SW 1271 (cell line): ENCODE measurements at places on chromosomes 4 and X.

DNA sequence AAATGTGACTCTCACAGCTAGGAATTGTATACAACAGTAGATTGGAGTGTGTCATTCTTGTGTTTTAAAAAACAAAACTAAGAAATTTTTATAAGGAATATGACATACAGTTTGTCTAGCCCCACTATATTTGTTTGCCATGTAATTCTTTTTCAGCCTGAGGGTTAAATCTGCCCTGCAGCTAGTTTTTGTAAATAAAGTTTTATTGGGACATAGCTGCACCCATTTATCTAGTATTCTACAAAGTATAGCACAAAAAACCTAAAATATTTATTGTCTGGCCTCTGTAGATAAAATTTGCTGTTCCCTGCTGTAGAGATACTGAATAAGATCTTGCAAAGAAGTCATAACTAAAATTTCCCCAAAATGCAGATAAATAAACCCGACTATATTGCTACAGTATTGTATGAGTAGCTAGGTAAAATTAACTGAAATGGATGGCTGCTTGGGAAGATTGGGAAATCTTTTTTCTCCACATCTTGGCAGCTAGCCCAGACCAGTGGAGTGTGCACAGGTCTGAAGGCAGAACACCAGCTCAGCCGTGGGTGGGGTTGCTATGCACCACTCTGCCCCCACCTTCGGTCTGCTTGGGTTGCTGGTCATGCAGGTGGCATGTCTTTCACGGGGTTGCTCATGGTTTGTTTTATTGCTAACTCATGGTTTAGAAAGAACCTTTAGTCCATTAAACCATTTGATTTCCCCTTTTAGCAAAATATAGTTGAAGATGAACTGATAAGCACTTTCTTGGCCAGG, 127.9 kb downstream of the KLHL8 start:
- DNase-seq, result peak; percentile 6

DNA sequence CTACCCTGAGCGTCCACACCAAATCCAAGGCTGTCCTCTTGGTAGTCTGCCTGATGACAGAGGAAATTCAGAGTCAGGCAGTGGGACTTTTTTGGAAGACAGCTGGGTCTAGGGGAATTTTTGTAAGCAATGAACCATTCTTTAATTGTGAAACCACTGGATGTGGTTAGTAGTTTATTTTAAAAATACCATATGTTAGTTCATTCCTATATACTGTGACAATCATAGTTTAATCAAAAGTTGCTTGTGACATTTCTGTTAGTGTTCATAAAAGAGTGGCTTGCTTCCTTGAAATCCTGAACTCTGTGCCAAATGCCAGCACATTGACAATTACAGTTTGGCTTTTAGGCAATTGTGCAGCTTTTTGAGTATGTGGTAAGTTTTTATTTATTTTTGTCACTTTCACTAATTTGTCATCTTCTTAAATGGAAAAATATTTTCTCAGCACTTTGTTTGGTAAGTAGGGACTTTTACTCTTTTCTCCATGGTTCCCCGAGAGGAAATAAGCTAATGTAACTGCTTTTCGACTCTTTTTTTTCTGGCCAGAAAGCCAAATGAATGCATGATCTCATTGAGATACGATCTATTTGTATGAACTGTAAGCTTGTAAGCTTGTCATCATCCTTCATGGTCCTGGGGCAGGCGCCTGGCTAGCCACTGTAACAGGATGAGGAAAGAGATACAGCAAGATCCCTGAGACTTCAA, 72.6 kb upstream of the SLC4A4 start:
- no peak for DNase-seq

GRCh38 chr4:10747186-10747585, 62.6 kb upstream of the CLNK start:
- no peak for DNase-seq

GRCh38 chrX:70960730-70961129, 29.8 kb upstream of the SLC7A3 start:
- no peak for DNase-seq

DNA sequence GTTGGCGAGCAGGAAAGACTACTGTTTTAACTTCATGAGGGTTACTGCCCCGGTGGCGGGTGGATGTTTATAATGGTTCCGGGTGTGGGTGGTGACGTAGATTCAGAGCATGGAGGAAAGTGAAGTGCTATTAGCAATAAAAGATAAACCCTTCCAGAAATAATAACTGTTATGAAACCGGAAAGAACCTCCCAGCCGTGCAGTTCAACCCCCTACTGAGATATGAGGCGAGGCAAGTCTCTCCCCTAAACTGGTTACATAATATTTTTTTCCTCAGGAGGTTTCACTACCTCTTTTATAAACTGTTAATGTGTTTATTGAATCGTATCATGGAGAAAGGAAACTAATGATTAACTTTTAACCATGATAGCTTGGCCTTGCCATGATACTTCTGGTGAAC, 33.9 kb upstream of the STIM2 start:
- DNase-seq, result no peak

GRCh38 chrX:107654566-107654871, 26.2 kb downstream of the PRPS1 start:
- no peak for DNase-seq

- no peak for DNase-seq
Measured at GRCh38 chrX:1725472-1725871, 110.6 kb downstream of the ASMT start.

DNA sequence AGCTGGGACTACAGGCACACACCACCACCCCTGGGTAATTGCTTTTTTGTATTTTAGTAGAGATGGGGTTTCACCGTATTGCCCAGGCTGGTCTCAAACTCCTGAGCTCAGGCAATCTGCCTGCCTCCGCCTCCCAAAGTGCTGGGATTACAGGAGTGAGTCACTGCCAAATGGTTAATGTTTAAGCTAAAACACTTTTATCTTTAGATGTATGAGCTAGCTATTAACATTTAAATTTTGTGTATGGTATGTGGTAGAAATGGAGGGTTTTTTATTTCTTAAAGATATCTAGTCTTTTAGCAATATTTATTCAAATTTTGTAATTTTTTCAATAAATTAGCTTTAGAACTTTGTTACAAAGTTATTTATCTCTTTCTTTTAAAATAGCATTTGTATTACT, 1659.8 kb upstream of the ADGRL3 start:
- DNase-seq, result no peak

DNA sequence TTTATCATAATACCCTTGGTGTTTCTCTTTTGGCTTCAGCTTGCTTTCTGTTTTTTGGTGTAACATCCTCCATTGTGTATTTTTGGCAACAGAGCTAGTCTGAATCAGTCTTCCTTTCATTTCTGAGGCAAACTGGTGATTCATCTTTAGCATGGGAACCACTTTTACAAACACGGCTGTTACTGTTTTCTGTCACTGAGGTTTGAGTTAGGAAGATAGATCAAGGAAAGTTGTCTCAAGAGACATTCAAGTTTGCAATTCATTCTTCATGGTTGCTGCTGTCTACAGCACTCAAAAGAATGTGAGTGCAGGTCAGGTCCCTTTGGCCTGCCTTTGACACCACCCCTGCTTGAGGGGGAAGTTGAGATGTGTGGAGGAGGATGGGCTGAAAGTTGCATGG, 36.3 kb downstream of the IL21 start:
- no peak for DNase-seq

DNA sequence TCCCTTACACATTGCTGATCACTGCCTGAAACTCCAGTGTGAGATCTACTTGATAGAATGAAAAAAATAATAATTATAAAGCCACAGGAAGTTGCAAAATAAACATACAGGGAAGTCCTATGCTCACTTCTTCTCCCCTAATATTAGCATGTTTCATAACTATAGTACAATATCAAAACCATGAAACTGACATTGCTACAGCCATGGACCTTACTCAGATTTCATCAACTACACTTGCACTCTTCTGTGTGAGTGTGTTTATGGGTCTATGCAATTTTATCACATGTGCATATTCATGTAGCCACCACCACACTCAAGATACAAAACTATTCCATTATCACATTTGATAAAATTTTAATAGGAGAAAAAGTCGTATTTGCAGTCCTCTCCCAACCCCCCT, 57.3 kb downstream of the SPINK2 start:
- DNase-seq, result no peak

- DNase-seq, result no peak
Measured at GRCh38 chr4:86657910-86658309, 63.8 kb downstream of the PTPN13 start.

- DNase-seq, result no peak
Measured at GRCh38 chr4:38782452-38783108, at the start of gene TLR10. TSS of gene TLR10 (minus strand) at chr4:38782990. CDS start at chr4:38775590, 7,400 bp downstream.

DNA sequence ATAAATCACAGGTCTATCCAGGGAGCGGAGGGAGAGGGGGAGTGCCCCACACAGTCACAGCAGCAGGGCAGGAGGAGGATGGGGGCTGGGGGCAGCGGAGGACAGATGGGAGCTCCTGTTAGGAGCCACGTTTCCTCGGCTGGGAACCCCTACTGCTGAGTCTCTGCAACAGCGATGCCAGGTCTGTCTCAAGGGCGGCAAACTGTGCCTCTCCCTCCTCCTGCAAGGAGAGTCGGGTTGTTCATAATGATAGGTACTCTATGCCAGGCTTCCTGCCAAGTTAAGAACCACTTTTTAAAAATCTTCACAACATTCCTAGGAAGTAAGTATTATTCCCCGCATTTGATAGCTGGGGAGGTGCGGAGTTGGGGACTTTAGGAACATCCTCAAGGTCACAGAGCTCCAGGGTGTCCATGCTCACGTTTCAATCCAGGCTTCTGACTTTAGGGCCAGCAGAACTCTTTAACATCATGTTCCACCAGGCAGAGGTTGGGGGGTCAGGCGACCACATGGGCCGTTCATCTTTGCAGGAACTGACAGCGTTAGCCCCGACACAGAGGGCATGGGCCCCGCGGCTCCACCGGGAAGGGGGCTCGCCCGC, 98.3 kb upstream of the MAML3 start:
- DNase-seq, result no peak

DNA sequence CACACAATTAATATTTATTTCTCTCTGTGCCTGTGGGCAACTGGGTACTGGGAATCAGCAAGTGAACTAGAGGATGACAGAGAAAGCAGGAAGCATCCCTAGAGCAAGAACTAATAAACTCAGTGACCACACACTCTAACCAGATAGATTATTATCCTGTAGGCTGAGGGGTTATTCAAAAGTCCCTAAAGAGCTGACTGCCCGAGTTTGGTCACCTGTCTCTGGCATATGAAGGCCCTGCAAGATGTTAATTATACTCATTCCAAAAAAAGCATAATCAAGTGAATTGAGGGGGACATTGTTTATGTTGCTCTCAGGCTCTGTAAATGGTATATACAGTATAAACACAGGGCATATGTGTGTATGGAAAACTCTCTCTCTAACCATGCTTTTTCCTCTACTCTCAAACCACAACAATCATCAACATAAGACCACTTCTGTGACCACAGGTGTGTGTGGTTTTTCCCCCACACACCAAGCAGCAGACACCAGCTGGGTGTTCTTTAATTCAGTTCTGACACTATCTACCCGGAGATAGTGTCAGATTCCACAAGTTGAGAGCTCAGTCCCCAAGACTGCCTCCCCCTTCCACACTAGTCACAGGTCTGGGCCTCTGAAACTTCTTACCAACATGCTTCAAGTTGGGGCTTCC, 6.2 kb upstream of the HPSE start:
- no peak for DNase-seq

DNA sequence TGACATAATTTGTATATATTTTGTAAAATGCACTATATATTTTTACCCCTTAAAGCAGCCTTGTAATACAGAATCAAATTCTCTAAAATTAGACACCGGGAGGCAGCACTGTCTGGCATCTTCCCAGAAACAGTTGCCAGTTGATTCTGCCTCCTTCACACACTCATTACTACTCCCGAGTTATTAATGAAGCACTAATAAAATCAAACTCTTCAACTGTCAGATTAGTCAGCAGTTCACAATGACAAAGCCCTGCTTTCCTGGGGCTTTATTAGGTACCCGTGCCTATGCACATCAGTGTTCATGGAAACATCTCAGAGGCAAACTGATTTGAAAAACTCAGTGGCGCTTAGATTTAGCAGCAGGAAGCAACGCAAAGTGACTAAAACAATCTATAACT, 103.5 kb upstream of the VEGFC start:
- no peak for DNase-seq

- DNase-seq, result no peak
Measured at GRCh38 chrX:72382202-72382595, 76.5 kb upstream of the CITED1 start.

- no peak for DNase-seq
Measured at GRCh38 chr4:98448908-98449307, 187.7 kb downstream of the RAP1GDS1 start.

- no peak for DNase-seq
Measured at GRCh38 chrX:105098812-105099211, 121.7 kb downstream of the TEX13A start.

DNA sequence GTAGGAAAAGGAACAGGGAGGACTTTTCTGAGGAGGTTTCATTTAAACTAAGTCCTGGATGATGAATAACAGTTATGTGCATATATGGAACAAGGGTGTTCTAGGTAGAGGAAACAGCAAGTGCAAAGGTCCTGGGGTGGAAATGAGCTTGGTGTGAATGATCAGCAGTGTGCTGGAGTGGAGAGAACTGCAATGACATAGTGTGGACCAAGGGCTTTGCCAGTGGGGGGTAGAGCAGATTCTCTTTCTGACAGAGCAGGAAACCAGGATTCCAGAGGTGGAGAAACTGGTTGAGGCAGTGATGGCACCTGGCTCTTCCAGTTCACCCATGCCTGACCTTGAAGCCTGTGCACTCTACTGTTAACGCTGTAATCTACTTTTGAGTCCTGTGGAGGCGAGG, 1.7 kb downstream of the PPP1R3F start:
- no peak for DNase-seq

DNA sequence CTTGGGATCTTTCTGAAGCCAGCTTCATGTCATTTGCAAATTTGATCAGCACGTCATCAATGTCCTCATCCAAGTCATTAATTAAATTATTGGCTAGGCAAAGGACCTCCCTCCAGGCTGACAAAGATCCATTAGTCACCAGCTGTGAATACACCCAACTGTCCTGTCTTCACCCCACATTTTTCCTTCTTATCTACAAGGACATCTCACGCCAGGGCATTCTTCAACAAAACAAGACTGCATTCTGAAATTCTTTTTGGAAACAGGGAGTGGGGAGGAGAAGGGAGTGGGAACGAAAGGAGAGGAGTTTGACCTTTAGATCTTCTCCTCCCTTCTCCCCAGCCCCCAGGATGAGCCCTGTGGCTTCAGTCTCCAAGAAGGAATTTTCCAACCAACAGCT, 32.7 kb downstream of the NLGN3 start:
- DNase-seq, result no peak

GRCh38 chrX:118603981-118604380, 108.4 kb downstream of the DOCK11 start:
- no peak for DNase-seq

- DNase-seq, result no peak
Measured at GRCh38 chrX:85303544-85303943, 59.8 kb downstream of the ZNF711 start.

DNA sequence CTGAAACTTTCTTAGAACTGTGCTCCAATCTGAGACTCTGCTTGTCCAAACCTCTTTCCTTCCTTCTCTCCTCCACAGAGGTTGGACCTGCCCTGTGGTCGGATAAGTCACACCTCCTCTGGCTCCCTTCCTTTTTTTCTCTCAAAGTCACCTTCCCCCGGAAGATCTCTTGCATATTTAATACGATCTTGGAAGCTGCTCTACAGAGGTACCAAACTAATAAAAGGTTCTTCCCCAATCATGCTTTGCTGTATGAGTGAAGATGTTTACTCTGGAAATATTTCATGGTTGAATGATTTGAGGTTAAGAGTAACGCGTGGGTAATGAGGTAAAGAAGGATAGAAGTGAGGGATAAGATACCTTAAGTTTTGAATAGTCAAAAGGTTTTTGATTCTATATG, 166.0 kb downstream of the ATG4A start:
- DNase-seq, result no peak
